ENCODE measurements at places on chromosomes 4 and X.

DNA sequence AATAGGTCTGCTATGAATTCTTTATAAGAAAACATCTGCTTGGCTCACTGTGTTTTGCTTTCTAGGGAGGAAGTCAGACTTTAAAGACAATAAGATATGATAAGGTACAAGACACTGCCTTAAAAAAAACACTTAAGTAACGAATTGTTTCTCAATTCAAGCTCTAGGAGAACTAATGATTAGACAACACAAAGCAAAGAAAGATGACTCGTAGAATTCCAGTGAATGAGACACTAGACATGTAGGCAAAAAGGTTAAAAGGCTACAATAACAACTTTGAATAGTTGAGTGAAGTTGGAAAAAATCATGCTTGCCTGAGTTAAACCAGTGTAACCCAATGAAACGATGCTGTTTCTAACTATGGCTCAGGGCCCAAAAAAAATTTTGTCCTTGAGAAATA, 344.4 kb upstream of the ACTRT1 start:
- no peak for DNase-seq

- DNase-seq, result no peak
Measured at GRCh38 chr4:30912098-30912714, 192.0 kb downstream of the PCDH7 start.

- DNase-seq, result no peak
Measured at GRCh38 chrX:124023838-124024238, 62.3 kb downstream of the STAG2 start.

DNA sequence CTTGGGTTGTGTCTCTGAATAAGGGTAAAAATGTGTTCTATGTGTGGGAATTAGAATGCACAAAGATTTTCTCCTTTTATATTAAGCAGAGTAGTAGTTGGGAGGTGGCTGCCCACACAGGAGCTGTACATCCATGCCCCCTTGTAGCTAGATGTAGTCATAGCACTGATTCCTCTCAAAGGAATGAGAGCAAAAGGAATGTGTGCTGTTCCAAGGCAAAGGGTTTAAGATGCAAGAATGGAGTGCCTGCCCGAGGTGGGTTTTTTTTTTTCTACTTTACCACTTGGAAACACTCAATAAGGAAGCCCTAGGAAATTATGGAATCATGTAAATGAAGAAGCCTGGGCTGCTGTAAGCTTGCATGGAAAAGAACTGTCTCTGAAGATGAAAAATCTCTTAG, 2183.2 kb upstream of the AGA start:
- DNase-seq, result no peak

- no peak for DNase-seq
Measured at GRCh38 chrX:8090906-8091305, 80.2 kb downstream of the VCX2 start.

DNA sequence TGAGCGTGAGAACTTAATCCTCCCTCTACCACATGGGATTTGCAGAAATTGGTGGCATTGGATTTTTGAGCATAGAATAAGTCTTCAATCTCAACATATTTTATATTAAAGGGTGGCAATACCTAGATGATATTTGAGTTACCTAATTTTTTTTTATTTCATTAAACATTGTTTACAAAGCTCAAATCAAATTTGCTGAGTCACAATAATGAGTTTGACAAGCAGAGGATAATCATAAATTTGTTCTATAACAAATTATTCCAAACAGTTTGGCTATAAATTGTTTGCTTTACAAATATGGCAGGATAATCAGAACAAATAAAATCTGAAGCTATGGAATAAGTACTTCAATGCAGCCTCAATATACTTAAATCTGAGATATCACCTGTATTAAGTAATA, 22.7 kb downstream of the EMCN start:
- no peak for DNase-seq

GRCh38 chr4:144902614-144903013, 195.4 kb downstream of the ANAPC10 start:
- no peak for DNase-seq

GRCh38 chrX:76407795-76408194, 19.7 kb upstream of the MAGEE1 start:
- DNase-seq, result no peak

DNA sequence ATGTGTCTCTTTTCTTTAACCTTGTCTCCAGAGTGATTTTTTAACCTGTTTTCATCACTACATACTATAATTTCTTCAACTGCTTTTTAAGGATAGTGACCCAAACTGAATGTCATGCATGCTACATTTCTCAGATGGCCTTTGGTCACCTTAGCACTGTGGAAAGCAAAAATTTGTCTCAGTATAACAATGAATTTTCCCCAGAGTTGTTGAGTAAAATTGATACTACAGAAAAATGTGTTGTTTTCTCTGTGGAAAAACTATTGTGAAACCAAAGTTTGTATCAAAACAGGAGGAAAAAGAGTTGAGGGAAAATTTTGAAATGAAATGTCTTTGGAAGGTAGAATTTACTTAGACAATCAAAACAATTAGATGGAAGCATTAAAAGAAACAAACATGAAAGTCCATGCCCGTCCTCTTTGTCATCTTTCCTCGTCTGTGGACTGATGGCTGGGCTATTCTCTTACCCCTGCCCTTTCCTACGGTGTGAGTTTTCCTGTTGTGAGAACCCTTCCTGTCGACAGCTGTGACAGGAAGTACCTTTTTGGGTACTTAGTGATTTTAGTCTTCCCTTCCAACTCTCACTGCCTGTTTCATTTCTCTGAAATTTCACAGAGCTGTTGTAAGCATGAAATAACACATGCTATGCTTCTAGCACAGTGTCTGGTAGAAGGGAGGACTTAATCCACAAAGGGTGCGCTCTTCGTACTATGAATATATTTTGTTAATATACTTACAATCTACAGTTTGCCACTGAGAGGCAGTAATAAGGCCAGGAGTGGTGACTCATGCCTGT, 50.8 kb downstream of the LRP2BP start:
- DNase-seq, result no peak

DNA sequence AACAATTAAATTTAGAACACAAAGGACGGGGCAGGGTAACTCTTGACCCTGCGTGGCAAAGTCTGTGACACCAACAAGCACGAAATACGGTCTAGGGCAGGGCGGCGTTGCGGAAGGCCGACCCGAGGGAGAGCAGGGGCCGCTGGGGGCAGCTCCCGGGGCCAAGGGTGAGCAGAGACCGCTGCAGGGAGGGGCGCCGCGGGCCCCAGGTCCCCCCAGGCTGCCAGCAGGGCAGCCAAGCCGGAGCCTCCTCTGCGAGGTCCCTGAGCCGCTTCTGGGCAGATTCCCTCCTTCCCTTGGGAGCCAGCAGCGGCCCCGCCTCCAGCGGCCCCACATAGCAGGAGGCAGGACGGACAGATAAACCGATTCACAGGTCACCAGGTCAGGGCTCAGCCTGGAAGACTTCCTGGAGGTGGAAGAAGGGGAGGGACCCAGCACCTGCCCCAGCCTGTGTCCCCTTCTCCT, 90.2 kb downstream of the FAM53A start:
- DNase-seq, result no peak

DNA sequence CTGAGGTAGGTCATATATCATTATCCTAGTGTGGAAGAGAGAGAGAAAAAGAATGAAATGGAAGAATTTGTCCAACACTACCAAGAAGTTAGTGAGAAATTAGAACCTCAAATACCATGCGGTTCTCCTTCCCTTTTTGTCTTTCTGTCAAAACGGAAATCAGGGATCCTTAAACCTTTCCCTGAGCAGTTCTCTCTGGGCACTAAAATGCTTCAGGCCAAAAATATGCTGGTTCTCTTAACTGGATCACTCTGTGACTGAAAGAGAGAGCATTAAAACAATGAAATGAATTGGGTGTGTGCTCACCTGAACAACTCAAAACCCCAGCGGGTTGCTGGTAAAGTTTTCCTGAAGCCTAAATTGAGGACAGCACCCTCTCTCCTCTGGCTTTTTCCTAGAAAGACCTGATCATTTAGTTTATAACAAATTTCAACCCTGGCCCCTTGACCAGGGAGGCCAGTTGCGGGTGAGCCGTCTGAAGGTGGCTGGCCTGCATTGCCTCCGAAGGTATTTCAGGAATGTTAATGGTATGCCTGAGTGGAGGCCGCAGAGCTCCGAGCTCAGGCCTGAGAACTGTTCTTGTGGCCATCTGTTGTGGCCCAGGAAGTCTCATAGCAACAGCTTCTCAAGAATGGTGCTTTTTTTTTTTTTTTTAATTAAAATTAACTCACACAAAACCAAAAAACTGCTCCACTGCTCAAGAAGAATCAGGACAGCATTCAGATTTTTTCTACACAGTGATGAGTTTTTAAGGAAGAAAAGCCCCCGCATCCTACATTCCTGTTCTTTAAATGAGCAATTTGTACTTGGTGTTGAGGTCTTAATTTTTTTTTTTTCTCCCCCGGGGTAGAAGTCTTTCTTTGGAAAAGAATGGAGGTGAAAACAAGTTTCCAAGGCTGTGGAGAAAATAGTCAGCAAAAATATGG, 155.1 kb downstream of the SHROOM3 start:
- DNase-seq, result peak; percentile 80

- DNase-seq, result no peak
Measured at GRCh38 chr4:34417160-34417559, 1827.2 kb downstream of the ARAP2 start.

DNA sequence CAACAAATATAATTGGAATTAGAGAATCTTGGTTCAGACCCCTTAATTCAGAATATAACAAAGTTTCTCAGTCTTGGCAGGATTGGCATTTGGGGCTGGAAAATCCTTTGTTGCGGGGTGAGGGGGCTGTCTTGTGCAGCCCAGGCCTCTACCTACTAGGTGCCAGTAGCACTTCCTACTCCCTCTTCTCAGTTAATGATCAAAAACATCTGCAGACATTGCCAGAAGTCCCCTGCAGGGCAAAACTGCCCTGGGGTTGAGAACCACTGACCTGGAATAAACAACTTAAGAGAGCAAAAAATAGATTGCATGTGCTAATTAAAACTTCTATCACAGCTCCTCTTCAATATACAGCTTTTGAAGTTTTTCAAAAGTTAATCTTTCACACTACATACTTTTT, 36.7 kb upstream of the CXorf38 start:
- DNase-seq, result no peak

- no peak for DNase-seq
Measured at GRCh38 chr4:177308125-177308524, 1.5 kb upstream of the NEIL3 start.

DNA sequence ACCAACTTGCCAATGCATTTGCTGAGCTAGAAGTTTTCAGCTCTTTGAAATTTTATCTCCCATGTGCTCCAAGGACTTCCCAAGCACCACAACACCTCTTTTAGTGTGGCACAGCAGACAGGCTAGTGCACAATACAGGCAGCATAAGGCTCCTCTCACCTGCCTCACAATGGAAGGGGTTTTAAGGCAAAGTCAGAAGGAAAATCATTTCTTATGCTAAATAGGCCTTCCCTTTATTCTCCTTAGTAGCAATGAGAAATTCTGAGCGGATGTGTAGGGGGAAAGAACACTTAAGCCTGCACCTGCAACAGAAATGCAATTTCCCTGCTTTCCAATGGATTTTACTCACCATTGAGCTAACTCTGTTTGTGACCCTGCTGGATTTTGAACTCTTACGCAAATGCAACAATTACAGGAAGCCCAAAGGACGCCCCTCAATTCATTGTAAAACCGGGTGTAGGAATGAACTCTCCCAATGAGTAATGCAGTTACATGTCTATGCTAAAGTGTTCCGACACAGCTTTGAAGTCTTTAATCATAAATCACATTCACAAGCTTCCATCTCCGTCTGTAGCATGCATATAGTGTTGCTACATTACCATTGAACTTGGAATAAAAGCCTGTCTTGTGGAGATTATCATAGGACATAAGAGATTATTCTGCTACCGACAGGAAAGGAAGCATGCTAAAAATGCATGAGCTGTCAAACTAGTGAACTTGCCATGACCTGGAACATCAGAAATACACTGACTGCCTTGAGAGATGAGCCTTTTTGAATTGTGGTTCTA, 1084.9 kb downstream of the RPA4 start:
- peak; percentile 16 for DNase-seq

- no peak for DNase-seq
Measured at GRCh38 chr4:105147553-105148161, 981 bp downstream of the TET2 start.

DNA sequence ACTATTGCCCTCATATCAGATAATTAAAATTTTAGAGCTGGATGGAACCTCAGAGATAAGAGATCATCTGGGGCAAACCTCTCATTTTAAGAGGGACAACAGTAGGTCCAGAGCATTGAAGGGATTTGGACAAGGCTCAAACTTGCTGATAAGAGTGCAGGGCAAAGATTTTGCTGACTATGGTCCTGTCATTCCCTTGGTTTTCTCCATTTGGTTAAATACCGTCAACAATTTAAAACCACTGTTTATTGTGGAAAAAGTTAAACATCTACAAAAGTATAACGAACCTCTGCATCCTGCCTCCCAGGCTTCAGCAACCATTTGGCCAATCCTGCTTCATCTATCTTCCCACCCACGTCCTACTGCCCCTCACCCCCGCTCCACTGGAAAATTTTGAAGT, 10.7 kb upstream of the KIT start:
- DNase-seq, result no peak

- no peak for DNase-seq
Measured at GRCh38 chrX:39823854-39824253, 273.9 kb downstream of the BCOR start.

DNA sequence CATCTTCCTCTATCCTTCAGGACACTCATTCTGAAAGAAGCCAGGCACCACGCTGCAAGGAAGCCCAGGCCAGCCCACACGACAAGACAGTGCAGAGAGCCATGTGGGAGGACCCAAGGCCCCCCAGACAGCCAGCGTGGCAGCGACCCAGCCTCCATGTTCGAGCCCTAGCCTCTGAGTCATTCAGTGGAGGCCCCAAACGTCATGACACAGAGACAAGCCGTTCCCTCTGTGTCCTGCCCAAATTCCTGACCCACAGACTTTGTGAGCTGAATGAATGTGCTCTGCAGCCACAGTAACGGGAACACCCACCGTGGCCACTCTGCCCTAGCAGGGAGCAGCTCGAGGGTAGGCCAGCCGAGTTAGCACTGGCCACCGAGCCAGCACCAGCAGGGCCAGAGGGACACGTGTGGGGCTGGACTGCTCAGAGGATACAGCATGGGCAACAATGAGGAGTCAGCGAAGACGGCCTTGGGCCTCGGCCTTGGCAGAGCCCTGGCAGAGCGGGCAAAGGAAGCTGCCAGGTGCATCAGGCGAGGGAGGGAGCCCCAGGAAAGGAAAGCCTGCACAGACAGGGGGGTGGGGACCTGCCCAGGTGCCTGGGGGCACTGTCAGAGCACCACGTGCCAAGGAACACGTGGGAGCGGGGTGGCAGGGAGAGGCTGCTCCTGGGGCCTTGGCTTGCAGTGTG, 8.6 kb downstream of the BLOC1S4 start:
- no peak for DNase-seq

Measured in NT2/D1 (cell line).